Muscle of leg (tissue), 16 donors: ENCODE measurements at places on chromosomes 2 and 18. TPM values are rescaled to one million over a fixed set of nuclear protein-coding genes. Genes with fewer than 3 reads are reported as not detected.

- H3K27ac ChIP-seq = no peak overlapping the region
- no peak for DNase-seq
- H3K36me3 ChIP-seq = peaks cover 61% of the 10 kb centered on the region
- H3K27me3 ChIP-seq = no peaks in the 10 kb centered on the region
- H3K4me3 ChIP-seq = no peak overlapping the region
These were observed 35.5 kb downstream of the SIGLEC15 start for GRCh38 chr18:45860971-45861370.

The AQP12B gene
- polyA plus RNA-seq = 1.7 TPM

DNA sequence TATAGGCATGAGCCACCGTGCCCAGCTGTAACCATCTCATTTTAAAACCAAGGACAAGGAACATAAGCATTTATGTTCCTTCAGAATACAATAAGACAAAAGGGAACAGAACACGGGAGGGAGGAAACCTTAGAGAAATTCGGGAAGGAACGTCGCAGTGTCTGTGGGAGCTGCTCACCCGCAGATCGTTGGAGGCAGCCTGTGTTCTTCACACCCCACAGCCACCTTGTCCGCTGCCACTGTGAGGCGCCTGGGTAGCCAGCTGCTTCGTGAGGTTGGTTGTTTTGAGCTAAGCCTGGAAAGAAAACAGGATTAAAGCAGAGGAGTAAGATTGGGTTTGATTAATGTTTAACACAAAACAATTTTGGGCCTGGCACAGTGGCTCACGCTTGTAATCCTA is 250.0 kb downstream of the FHOD3 start:
- no peak for DNase-seq
- no peaks in the 10 kb centered on the region for H3K27me3 ChIP-seq
- no peaks in the 10 kb centered on the region for H3K36me3 ChIP-seq
- H3K27ac ChIP-seq = no peak overlapping the region

The CHN1 gene
- polyA plus RNA-seq = 12.2 TPM

- no peak overlapping the region for H3K4me3 ChIP-seq
- H3K27ac ChIP-seq = no peak overlapping the region
- no peaks in the 10 kb centered on the region for H3K36me3 ChIP-seq
- H3K27me3 ChIP-seq = no peaks in the 10 kb centered on the region
These were observed 43.4 kb downstream of the PLCL1 start for GRCh38 chr2:197847651-197848401.

DNA sequence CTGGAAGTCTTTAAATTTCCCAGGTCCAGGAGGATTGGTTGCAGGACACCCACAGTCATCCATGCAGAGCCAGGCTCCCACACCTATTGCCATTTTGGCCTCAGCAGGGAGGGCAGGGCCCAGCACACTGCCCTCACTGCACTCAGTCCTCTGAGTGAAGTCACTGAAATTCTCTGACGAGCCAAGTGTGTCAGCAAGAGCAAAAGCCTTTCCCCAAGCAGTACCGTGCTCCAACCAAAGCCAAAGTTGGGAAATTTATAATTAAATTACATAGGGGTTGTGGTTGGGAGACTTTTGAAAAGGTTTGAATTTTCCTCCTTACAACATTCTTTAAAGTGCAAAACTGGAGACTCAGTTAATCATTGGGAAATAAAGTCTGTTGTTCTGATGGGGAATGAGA is 98.5 kb upstream of the CD226 start:
- DNase-seq = no peak
- no peaks in the 10 kb centered on the region for H3K4me1 ChIP-seq
- H3K27me3 ChIP-seq = no peaks in the 10 kb centered on the region

DNA sequence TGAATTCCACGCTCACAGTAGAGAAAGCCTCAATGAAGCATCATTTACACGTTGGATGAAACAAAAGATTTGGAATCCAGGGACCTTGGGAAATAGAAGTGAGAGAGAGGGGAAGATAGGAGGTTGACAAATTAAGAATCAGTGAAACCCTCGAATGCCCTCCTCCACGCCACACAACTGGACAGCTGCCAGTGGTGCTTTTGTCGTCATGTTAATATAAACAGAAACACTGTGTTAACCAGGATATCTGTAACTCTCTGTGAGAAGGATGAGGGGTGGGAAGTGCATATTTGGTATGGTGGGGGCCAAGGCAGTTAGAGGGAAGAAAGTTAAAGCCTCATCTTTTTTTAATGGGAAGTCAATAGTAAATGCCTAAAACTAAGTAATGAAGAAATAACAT is 108.7 kb downstream of the GFPT1 start:
- no peak for DNase-seq
- no peak overlapping the region for H3K4me3 ChIP-seq
- no peaks in the 10 kb centered on the region for H3K36me3 ChIP-seq
- H3K27ac ChIP-seq = no peak overlapping the region
- no peaks in the 10 kb centered on the region for H3K27me3 ChIP-seq

- no peak overlapping the region for H3K4me3 ChIP-seq
- DNase-seq = no peak
- no peak overlapping the region for H3K27ac ChIP-seq
- no peaks in the 10 kb centered on the region for H3K27me3 ChIP-seq
- H3K4me1 ChIP-seq = no peaks in the 10 kb centered on the region
- no peaks in the 10 kb centered on the region for H3K36me3 ChIP-seq
These were observed 25.4 kb downstream of the GREB1L start for GRCh38 chr18:21267400-21267799.

The MDH1B gene
- 0.49 TPM for polyA plus RNA-seq

DNA sequence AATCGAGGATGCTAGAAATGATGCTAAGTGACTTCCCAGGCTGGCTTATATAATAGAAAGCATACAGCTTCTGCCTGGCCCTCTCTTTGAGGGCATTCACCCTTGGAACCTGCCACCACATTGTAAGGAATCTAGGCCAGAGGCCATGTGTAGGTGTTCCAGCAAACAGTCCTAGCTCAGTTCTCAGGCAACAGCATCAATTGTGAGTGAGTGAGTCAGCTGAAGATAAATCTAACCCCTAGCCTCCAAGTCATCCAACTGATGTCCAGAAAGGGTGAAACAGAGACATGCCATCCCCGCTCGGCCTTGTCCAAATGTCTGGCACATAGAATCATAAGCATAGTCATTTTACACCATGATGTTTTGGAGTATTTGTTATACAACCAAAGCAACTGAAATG is 324.3 kb upstream of the KLHL14 start:
- no peak for DNase-seq
- no peaks in the 10 kb centered on the region for H3K27me3 ChIP-seq
- H3K4me3 ChIP-seq = no peak overlapping the region
- no peaks in the 10 kb centered on the region for H3K36me3 ChIP-seq
- H3K27ac ChIP-seq = no peak overlapping the region

DNA sequence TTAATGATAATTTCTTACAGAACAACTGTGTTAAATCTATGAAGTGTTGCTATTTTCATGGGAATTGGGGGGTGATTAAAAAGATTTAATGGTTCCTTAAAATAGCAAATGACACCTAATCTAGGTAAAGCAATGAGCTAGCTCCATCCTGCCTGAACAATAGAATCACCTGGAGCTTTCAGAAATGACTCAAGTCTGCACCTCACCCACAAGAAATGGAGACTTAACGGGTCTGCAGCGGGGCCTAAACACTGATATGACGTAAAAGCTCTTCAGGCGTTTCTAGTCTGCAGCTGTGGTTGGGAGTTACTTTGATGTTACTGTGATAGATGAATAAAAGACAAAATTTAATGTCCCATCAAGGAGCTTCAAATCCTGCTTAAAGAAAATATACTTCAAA is 328.2 kb downstream of the RND3 start:
- H3K27me3 ChIP-seq = no peaks in the 10 kb centered on the region
- H3K4me3 ChIP-seq = no peak overlapping the region
- no peaks in the 10 kb centered on the region for H3K4me1 ChIP-seq
- no peaks in the 10 kb centered on the region for H3K36me3 ChIP-seq
- H3K27ac ChIP-seq = no peak overlapping the region

The DSC3 gene
- 0.22 TPM for polyA plus RNA-seq

GRCh38 chr2:179796213-179797007 is 65.0 kb downstream of the ZNF385B start:
- DNase-seq = no peak
- H3K27me3 ChIP-seq = no peaks in the 10 kb centered on the region
- peaks cover 2% of the 10 kb centered on the region for H3K4me1 ChIP-seq
- no peaks in the 10 kb centered on the region for H3K36me3 ChIP-seq
- H3K4me3 ChIP-seq = no peak overlapping the region
- no peak overlapping the region for H3K27ac ChIP-seq

DNA sequence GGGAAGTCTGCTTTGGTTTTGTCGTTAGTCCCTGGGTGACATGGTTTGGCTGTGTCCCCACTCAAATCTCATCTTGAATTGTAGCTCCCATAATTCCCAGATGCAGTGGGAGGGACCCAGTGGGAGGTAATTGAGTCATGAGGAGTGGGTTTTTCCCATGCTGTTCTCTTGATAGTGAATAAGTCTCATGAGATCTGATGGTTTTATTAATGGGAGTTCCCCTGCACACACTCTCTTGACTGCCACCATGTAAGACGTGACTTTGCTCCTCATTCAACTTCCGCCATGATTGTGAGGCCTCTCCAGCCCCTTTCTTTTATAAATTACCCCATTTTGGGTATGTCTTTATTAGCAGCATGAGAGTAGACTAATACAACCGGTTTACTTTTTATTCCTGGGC is 405.8 kb upstream of the ID2 start:
- no peaks in the 10 kb centered on the region for H3K36me3 ChIP-seq
- DNase-seq = no peak
- H3K4me1 ChIP-seq = no peaks in the 10 kb centered on the region
- no peaks in the 10 kb centered on the region for H3K27me3 ChIP-seq

DNA sequence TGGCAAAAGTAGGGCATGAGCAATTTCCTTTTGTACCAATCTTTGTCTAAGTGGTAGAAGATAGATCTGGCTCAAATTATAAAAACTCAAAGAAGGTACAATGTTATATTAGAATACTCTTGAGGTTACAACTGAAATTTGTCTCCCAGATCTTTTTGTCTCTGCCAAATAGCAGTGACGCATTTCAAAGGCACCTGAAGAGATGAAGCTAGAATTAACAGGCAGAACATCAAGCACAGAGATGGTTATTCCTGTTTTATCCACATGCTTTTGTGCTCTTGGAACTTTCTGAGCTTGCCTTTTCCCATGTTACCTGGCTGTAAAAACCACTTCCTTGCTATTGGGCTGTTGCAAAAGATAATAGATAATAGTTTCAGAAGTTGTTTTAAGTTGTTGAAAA is 74.3 kb downstream of the GREB1L start:
- H3K27me3 ChIP-seq = no peaks in the 10 kb centered on the region
- no peak overlapping the region for H3K4me3 ChIP-seq
- DNase-seq = no peak
- no peaks in the 10 kb centered on the region for H3K4me1 ChIP-seq
- no peaks in the 10 kb centered on the region for H3K36me3 ChIP-seq
- H3K27ac ChIP-seq = no peak overlapping the region

The MZT2B gene
- 149 TPM for polyA plus RNA-seq

GRCh38 chr18:69626643-69627242 is 226.1 kb downstream of the DOK6 start:
- H3K27me3 ChIP-seq = no peaks in the 10 kb centered on the region
- peaks cover 3% of the 10 kb centered on the region for H3K4me1 ChIP-seq
- no peaks in the 10 kb centered on the region for H3K36me3 ChIP-seq
- no peak overlapping the region for H3K4me3 ChIP-seq

GRCh38 chr2:126945118-126945517 is 46.4 kb downstream of the TEX51 start:
- H3K36me3 ChIP-seq = no peaks in the 10 kb centered on the region
- no peak overlapping the region for H3K4me3 ChIP-seq
- no peak overlapping the region for H3K27ac ChIP-seq
- DNase-seq = no peak
- peaks cover 13% of the 10 kb centered on the region for H3K4me1 ChIP-seq
- H3K27me3 ChIP-seq = peaks cover 4% of the 10 kb centered on the region

The CHST10 gene
- 13.1 TPM for polyA plus RNA-seq

The SELENOI gene
- 11.8 TPM for polyA plus RNA-seq

DNA sequence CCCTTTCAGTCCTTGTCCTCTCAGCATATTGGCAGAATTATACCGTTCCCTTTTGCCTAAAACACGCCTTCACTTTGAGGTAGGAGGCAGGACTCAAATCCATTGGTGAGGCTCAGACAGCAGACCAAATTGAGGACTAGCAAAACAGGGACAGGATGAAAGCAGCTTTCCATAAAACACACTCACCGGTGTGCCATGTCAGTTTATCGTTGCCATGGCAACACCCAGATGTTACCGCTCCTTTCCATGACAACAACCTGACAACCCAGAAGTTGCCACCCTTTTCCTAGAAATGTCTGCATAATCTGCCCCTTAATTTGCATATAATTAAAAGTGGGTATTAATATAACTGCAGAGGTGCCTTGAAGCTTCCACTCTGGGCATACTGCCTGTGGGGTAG is 730.4 kb downstream of the METTL4 start:
- no peak overlapping the region for H3K4me3 ChIP-seq
- no peak for DNase-seq
- H3K4me1 ChIP-seq = no peaks in the 10 kb centered on the region
- no peaks in the 10 kb centered on the region for H3K36me3 ChIP-seq
- H3K27me3 ChIP-seq = no peaks in the 10 kb centered on the region
- no peak overlapping the region for H3K27ac ChIP-seq

DNA sequence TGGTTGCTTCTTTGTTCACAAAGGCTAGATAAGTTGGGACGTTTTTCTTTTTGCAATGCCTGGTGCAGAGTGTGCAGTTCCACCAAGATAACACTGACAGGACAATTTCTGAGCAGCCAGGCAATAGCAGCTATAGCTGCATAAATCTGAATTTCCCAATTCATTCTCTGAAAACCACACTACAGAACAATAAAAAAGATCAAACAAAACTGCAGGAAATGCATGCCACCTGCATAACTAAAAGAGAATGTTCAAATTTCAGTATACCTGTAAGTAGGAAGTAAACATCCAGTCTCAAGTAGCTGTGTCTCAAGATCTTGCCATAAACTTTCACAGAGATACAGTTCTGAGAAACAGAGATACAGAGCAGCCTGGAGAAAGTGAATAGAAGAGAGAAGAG is 5.3 kb upstream of the KCTD18 start:
- DNase-seq = no peak
- H3K27me3 ChIP-seq = peaks cover 2% of the 10 kb centered on the region
- no peaks in the 10 kb centered on the region for H3K36me3 ChIP-seq
- H3K4me1 ChIP-seq = peaks cover 2% of the 10 kb centered on the region
- H3K4me3 ChIP-seq = no peak overlapping the region

- H3K4me3 ChIP-seq = no peak overlapping the region
- peaks cover 8% of the 10 kb centered on the region for H3K36me3 ChIP-seq
- H3K27me3 ChIP-seq = no peaks in the 10 kb centered on the region
- no peaks in the 10 kb centered on the region for H3K4me1 ChIP-seq
These were observed 26.5 kb downstream of the WDR35 start for GRCh38 chr2:19963386-19963785.

The KIDINS220 gene
- 49.5 TPM for polyA plus RNA-seq

The CIDEA gene
- polyA plus RNA-seq = not detected

- DNase-seq = no peak
- no peak overlapping the region for H3K27ac ChIP-seq
- no peaks in the 10 kb centered on the region for H3K4me1 ChIP-seq
These were observed 63.6 kb downstream of the SLC35F5 start for GRCh38 chr2:113692698-113693428.

DNA sequence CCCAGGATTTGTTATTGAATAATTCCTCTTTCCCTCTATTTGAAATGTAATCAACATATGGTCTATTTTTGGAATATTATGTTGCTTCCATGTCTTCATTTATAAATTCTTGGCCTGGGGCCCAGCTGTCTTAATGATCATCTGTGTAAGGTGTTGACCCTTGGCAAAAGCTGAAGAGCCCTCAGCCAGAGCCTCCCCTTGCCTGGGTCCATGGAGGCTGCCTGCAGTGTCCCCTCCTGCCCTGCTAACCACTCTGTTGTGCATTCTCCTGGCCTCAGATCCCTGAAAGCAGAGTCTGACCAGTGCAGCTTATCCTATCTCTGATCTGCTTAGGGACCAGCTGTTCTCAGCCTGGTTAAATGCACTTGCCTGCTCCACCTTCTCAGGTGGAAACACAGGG is 226.1 kb upstream of the APCDD1 start:
- H3K27me3 ChIP-seq = no peaks in the 10 kb centered on the region
- H3K4me1 ChIP-seq = peaks cover 12% of the 10 kb centered on the region
- no peaks in the 10 kb centered on the region for H3K36me3 ChIP-seq
- peak; percentile 77 for DNase-seq
- H3K27ac ChIP-seq = no peak overlapping the region
